ENCODE measurements at places on chromosomes 6 and 20.

DNA sequence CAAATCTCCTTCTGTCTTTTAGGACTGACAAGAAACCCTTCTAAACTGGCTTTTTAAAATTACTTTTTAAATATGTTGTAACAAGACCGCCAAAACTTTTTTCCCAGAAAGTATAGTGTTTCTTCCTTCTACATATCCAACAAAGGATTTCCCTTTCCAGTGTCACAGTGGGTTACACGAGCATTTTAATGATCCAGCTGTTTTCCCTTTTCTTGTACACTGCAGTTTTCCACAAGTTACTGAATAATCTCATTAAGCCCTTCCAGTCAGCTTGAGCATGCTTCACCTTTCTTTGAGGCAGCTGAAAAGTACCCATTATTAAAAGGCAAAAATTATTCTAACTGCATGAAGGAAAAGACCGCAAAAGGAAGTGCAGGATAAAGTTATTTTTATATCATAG is 48.6 kb downstream of the CD24 start:
- no peak for DNase-seq

DNA sequence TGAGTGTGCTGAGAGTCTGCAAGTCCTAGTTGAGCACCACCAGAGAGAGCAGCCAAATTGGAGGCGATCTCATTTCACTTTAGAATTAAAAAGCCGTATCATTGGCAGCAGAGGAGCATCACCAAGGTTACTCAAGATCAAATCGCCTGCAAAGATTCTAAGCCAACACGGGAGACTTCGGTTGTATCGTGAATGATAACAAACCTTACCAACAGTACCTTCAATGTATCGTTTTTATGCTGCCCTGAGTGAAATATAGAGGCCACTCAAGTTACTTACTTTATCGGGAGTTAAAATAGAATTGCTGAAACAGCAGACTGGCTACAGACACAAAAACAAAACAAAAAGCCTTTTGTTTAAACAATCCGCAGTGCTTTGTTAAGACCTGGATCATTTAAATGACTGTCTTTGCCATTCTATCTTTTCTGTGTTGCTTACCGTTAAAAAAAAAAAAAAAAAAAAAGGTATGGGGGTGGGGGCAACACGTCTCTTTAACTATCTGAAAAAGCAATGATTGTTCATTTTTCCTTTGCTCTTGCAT is 14.2 kb downstream of the NHSL1 start:
- no peak for DNase-seq

- DNase-seq, result no peak
These were observed 18.4 kb upstream of the AKAP7 start for GRCh38 chr6:131116755-131117360.

DNA sequence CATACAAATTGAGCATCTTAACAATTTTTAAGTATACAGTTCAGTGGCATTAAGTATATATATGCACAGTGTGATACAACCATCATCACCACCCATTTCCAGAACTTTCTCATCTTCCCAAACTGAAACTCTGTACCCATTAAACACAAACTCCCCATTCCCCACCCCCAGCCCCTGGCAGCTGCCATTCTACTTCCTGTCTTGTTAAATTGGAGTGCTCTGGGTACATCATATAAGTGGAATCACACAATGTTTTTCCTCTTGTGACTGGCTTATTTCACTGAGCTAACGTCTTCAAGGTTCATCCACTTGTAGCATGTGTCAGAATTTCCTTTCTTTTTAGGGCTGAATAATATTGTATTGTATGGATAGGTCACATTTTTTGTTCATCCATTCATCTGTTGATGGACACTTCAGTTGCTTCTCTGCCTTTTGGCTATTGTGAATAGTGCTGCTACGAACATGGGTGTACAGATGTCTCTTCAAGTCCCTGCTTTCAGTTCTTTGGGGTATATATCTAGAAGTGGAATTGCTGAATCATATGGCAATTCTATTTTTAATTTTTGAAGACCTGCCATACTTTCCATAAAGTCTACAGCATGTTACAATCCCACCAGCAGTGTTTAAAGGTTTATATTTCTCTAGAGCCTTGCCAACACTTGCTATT is 19.6 kb upstream of the RREB1 start:
- DNase-seq, result no peak

DNA sequence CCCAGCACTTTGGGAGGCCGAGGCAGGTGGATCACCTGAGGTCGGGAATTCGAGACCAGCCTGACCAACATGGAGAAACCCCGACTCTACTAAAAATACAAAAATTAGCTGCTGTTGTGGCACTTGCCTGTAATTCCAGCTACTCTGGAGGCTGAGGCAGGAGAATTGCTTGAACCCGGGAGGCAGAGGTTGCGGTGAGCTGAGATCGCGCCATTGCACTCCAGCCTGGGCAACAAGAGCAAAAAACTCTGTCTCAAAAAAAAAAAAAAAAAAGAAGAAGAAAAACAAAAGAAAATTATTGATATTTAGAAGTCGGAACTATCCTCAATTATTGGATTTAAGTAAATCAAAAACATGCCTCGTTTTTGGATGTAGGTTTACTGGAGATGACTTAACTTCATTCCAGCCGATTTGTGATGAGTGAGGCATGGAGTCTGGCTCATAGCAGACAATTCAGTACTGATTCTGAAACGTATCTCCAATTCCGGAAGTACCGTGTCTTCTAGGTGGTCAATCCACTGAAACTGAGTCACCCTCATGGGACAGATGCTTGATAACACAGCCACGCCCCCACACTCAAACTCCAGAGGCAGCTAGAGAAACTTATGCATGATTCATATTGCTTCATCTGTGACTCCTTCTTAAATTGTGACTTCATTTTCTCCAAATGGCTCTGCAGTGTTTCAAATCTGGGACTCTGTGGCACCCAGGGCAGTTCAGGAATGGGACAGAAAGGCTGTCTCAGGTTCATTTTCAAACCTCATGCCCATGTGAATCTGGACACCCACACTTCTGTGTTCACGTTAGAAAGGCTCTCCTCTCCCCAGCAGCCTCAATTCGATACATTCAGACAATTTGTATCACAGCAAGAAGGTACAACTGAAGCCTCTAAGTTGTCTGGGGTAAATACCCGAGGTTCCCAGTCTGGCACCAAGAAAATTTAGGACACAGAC is 110.4 kb upstream of the ARMC2 start:
- no peak for DNase-seq

DNA sequence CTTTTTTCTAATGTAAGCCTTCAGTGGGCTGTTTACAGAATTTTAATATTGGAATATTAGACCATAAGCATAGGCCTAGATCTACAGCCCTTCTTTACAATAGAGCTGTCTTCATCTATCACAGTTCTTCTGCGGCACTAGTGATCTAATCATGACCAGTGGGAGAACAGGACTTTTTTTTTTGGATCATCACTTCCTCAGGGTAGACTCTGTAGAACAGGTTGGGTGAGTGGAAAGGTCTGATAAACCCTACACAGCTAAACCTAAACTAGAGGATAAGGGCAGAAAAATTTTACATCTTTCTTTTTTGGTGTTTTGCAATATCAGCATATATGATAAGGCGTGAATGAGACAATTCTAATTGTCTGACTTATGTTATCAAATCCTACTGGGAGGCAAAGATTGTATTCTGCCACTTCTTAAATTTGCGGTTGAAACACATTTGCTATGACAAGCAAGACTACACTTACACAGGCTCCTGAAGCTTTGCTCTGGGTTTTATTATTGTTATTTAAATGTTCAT is 52.2 kb downstream of the GOPC start:
- DNase-seq, result no peak

GRCh38 chr6:129133770-129134192 is 250.8 kb downstream of the LAMA2 start:
- DNase-seq, result no peak

GRCh38 chr6:90730151-90730673 is 143.3 kb upstream of the MAP3K7 start:
- DNase-seq, result no peak

GRCh38 chr20:3732327-3733118 is at the start of gene HSPA12B:
Gene HSPA12B, plus strand, starts transcription at chr20:3732685. Its CDS starts 5,990 bp downstream, at chr20:3738675.
- no peak for DNase-seq

- no peak for DNase-seq
These were observed 18.2 kb downstream of the FOXF2 start for GRCh38 chr6:1407499-1407990.

DNA sequence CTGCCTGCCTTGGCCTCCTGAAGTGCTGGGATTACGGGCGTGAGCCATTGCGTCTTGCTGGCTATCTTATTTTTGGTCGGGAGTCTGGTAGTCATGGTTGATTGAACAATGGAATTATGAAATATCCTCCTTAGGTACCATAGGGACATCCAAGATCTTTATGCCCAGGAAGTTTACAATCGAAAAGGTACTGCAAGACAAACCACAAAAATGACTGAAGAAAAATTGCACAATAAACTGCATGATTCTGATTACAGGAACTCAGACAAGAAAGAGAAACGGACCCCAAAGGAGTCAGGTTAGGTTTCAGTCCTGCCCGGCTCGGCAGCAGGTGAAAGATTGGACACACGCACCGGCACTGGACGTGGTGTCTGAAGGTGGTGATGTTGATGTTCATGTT is 5.3 kb downstream of the SLC26A8 start:
- no peak for DNase-seq

- peak; percentile 59 for DNase-seq
These were observed 48.2 kb downstream of the MRPL14 start for GRCh38 chr6:44078827-44079671.

DNA sequence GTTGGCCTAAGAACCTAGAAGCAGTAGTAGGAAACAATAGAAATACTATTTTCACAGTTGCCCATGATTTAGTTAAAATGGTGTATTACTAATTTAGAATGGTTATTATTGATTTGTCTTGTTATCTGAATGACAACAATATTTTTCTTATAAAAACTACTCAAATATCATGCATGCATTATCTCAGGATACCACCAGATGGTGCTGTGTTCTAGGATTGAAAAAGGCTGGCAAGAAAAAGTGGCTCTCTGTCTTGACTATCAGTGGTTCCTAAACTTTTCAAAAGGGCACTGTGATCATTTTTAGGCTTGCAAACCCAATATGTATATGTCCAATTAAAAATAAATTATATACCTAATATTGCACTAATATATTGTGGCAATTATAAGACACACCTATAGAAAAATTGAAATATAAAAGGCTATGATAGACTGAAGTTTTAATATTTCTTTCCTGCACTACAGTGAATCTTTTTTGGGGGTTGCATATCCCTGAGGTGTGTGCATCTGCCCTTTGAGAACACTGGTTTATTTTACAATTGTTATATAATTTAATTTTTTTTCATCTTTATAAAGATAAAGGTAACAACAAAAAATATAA is 131.7 kb upstream of the MLIP start:
- no peak for DNase-seq

DNA sequence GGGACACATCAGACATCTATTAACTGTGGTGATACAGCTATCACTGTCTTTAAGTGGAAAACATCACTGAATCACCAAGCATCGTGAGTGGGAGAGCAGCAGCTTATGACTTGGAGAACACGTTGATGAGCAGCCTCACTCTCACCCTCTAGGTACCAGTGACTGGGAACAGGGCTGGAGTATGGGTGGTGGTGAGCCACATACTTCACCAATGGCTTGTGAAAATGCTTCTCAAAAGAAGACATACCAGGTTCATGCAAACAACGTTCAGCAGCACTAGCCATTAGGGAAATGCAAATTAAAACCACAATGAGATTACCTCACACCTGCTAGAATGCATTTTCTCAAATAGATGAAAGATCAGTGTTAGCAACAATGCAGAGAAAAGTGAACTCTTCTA is 25.3 kb downstream of the SNX5 start:
- no peak for DNase-seq

GRCh38 chr6:105650347-105650746 is 247.5 kb upstream of the PREP start:
- no peak for DNase-seq

GRCh38 chr6:33453393-33454008 is 875 bp upstream of the ZBTB9 start:
- no peak for DNase-seq

DNA sequence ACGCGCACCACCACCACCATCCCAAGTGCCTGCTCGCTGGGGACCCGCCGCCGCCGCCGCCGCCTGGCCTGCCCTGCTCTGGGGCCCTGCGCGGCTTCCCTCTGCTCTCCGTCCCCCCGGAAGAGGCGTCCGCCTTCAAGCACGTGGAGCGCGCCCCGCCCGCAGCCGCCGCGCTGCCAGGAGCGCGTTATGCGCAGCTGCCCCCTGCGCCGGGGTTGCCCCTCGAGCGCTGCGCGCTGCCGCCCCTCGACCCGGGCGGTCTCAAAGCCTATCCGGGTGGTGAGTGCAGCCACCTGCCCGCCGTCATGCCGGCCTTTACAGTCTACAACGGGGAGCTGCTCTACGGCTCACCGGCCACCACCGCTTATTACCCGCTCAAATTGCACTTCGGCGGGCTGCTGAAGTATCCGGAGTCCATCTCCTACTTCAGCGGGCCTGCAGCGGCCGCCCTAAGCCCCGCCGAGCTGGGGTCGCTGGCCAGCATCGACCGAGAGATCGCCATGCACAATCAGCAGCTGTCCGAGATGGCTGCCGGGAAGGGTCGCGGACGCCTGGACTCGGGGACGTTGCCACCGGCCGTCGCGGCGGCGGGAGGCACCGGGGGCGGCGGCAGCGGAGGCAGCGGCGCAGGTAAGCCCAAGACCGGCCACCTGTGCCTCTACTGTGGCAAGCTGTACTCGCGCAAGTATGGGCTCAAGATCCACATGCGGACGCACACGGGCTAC is 7.2 kb downstream of the PRDM13 start:
- no peak for DNase-seq

DNA sequence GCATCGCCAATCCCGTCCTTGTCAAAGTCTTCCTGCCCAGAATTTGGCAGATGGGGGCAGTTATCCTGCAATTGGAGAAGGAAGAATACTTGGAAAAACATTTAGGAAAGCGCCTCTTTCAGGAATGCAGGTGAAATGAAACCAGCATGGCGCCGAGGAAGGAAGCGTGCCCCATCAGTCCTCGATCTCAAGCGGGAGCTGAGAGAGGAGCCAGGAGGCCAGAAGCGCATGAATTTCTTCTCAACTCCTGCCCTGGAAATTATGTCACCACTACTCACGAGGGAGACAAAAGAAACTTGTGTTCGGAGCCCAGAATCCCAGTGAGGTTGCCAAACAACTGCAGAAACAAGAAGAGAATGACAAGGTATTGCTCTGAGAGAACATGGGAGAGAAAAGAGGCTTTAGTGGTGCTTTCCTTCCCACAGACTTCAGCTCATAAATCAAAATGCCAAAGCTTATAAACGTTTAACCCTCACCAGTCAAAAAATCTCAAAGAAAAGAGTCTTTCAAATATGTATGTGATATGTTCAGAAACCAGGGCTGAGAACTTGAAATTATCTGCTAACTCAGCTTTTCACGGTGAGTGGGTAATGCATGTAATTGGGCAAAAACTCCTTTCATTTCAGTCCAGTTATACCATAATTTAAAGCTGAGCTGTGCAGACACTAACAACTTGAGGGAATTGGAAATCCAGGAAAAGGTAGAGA is 23.9 kb downstream of the THBS2 start:
- DNase-seq, result no peak

- DNase-seq, result no peak
These were observed 3.8 kb upstream of the CITED2 start for GRCh38 chr6:139378226-139378625.

- DNase-seq, result no peak
These were observed 95.4 kb downstream of the CDH4 start for GRCh38 chr20:61347443-61347842.

Measured in stimulated activated CD8-positive, alpha-beta memory T cell treated with anti-CD3 and anti-CD28 coated beads, Interleukin-15, amount 100 ng/mL, for 1 hour (primary cell).